NCI-H2227 treated with DMSO at 0.1 percent for 48 hours (cell line): ENCODE measurements at places on chromosomes 3 and 15.

- no peak for DNase-seq
These were observed 129.8 kb downstream of the SLC25A26 start for GRCh38 chr3:66350601-66351000.

- DNase-seq: no peak
These were observed 57.4 kb upstream of the TRAK1 start for GRCh38 chr3:42033741-42034140.

DNA sequence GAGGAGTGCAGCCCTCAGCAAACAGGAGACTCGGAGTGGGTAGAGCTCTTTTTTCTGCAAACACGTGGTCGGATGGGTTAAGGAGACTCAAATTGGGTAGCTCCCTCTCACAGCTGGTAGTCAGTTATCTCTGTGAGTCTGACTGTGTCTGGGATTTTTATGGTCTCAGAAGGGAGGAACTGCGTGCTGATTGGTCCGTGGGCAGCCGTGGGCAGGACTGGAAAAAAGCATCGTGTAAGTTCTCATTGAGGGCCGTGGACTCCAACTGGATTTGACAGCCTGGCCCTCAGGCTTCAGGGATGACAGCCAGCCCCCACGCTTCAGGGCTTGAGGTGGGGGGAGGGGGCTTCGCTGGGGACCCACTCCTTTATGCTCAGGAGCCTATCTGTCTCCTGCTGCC, 463.9 kb downstream of the EPHA3 start:
- DNase-seq: no peak

DNA sequence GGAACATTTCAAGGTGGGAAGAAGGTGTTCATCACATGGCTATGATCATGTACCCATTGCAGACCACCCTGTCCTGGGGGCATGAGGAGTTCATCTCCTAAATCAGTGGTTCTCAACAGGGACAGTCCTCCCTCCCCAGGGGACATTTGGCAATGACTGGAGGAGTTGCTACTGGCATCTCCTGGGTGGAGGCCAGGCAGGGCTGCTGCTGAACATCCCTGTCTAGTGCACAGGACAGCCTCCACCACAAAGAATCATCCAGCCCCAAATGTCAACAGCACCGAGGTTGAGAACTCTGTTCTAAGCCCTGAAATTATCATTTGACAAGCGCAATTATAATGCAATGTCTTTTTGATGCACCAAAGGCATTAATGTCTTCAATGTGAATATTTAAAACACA, 4.4 kb upstream of the DNAJB8 start:
- DNase-seq: no peak

DNA sequence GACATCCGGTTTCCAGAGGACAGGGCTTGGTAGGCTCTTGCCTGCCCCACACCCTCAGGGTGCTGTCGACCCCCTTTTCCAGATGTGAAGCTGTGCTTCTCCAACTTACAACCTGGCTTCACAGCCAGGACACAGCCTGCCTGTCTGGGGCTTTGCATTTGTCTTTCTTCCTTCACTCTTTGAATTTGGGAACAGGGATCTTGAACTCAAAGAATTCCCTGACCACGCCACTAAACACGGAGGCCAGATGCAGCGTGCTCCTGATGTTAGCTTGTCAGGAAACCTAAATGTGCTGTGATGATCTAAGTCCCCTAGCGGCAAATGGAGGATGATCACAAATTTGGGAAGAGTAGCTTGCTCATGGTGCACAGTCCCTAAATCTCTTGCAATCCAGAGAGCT, 244.8 kb upstream of the RGMA start:
- no peak for DNase-seq

DNA sequence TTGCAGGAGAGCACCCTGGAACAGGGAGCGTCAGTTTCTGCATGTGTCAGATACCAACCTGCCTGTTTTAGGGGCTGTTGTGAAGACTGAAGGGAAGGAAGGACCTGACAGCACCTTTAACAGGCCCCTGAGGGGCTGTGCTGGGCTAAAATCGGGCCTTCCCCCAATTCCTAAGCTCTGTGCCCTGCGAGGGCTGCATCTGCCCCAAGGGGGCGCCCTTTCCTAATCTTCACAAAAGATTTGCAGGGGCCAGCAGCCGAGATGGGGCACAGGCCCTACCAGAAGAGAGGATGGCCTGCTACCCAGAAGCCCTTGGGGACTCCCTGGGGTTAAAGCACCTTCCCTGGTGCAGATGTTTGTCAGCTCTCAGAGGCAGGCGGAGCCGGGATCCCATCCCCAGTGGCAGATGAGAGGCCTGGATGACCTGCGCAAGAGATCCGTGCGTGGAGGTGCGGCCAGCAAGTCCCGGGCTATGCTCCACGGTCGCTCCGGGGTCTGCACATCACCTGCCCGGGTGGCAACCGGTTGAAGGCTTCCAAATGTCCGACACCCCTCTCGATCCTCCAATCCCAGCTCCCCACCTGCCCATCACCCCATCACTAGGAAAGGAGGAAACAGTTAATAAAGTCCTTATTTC, 53.6 kb downstream of the RHCG start:
- DNase-seq: peak; percentile 5

DNA sequence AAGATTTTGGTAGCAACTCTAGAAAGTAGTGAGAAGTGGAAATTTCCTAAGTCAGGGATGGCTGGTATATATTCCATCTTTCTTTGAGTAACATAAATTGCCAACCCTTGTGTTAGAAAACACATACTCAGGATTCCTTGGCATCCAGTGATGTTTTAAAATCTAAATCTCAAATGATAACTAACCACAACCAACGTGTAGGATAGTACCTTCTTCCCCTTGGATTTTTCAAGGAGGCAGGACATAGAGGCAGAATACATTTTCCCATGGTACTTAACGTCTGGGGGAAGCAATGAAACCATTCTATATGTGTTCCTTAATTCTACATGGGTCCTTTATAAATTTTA, 93.4 kb downstream of the WDR76 start:
- no peak for DNase-seq

DNA sequence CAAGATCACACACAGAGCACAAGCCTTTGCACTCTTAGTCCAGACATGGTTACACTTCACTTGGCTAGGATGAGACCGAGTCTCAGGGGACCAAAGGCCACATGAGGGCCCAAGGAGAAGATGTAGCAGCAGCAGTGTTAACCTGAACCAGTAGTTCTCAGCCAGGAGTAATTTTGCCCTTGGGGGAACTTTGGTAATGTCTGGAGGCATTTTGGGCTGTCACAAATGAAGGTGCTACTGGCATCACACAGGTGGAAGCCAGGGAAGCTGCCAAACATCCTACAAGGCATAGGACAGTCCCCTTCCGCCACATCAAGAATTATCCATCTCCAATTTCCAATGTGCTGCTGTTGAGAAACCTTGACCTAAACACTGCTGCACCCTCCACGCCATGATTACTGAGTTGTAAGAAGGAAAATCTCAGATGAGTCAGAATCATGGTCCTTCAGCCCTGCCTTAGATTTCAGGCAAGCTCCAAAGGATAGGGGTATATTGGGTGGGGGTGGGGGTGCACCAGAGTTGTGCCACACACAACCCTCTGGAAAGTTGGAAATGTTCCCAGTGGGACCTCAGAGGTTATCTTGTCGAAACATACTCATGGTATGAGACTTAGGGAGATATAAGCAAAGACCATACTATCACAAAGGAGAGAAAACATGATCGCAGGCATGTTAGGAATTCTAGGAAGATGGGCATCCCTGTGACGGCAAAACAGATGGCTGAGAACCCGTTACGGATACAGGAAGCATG, 36.2 kb downstream of the SEMA5B start:
- no peak for DNase-seq

- DNase-seq: no peak
These were observed 28.8 kb upstream of the SYNM start for GRCh38 chr15:99076109-99076508.

DNA sequence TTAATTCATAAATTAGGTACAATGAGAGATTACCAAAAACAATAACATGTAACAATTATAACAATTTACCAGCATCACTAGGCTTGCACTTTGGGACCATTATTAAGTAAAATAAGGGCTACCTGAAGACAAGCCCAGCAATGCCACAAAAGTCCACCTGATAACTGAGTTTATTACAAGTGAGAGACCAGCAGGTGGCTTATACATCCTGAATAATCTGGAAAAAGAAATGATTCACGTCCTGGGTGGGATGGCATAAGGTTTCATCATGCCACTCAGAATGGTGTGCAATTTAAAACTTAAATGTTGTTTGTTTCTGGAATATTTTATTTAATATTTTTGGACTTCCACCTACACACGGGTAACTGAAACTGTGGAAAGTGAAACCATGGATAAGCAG, 1287.1 kb upstream of the GBE1 start:
- DNase-seq: no peak

GRCh38 chr3:134009345-134010000, 20.3 kb downstream of the SLCO2A1 start:
- DNase-seq: no peak

DNA sequence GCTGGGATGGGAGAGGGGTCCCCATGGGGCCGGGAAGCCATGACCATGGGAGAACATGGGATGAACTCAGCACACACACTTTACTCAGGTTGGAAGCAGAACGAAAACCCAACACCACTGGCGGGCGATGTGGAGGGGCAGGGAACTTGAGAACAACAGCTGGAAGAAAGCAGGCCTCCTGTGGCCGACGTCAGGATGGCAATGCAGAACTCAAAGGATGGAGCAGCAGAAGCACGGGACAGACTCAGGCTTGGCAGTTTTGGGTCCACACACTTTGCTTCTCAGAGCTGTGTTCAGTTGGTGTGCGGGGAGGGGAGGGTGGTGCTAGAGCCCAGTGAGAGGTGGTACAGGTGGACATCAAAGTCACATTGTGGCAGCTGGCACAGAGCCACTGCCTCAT, 80.7 kb downstream of the SEC22A start:
- no peak for DNase-seq

- no peak for DNase-seq
These were observed 79.1 kb downstream of the TRPC1 start for GRCh38 chr3:142802891-142803290.

DNA sequence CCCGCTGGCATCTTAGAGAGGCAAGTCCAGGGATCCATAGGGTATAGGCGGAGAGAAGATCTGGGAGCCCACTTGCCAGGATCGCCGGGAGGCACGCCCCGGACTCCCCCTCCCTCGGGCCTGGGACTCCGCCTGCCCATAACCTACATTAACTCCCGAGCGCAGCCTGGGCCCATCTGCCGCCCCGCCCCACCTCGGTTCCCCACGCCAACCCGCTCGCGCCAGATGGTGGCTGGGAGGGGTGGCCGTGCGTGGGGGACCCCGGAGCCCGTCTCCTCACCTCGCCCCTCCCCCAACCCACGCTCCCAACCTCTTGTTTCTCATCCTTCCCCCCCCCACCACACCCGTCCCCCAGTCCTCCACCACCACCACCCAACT, 1.7 kb upstream of the DLL4 start:
- DNase-seq: no peak

DNA sequence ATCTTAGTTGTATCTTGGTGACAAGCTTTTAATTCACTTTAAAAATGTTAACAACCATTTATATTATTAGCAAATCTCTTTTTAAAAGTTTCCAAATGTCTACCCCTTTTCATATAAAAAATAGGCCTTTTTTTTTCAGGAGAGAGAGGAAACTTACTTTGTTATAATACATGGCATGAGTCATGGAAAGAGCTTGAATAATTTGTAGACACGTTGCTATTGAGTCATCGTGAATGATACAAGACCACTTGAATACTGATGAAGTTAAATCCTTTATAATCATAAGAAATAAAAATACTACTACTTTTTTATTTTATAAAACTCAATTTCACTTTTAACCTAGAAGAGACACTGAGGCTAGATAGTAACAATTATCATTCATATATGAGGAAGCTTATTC, 70.3 kb upstream of the BBX start:
- no peak for DNase-seq

- no peak for DNase-seq
These were observed 444.7 kb downstream of the MAGI1 start for GRCh38 chr3:65593780-65594752.

- no peak for DNase-seq
These were observed 87.3 kb upstream of the ROPN1 start for GRCh38 chr3:124078953-124079911.

DNA sequence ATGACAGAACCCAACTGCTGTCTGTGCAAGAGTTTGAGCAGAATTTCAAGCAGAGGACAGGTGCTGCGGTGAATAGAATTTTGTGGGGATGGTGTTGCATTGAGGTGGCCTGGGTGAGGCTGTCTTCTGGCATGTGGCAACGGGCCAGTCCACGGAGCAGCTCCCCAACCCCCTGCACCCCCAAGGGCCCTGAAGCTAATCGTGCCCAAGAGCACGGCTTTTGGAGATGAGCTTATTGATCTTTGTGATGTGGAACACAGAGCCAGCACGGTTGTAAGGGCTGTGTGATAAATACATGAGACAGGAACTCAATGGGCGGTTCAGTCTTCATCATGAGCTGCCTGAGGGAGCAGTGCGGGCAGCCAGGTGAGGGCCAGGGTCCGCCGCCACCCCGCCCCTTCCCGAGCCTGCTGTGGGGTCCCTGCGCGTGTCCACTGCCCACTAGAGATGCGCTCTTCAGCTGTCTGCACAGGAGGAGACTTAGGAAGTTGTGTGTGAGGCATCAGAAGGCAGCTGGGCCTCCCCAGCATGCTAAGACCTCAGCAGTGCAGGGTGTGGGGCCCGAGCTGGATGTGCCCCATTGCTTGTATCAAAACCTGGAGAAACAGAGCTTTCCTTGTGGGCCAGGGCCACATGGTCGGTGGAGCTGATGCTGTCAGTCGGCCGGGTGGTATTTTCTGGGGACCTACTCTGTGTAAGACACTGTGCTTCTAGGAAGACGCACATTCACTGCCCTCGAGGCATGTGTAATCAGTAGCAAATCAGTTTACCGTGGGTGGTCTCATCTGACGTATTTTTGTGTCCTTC, 90.5 kb downstream of the CHRNA7 start:
- no peak for DNase-seq

- DNase-seq: no peak
These were observed 136.3 kb downstream of the EEFSEC start for GRCh38 chr3:128289534-128289933.

DNA sequence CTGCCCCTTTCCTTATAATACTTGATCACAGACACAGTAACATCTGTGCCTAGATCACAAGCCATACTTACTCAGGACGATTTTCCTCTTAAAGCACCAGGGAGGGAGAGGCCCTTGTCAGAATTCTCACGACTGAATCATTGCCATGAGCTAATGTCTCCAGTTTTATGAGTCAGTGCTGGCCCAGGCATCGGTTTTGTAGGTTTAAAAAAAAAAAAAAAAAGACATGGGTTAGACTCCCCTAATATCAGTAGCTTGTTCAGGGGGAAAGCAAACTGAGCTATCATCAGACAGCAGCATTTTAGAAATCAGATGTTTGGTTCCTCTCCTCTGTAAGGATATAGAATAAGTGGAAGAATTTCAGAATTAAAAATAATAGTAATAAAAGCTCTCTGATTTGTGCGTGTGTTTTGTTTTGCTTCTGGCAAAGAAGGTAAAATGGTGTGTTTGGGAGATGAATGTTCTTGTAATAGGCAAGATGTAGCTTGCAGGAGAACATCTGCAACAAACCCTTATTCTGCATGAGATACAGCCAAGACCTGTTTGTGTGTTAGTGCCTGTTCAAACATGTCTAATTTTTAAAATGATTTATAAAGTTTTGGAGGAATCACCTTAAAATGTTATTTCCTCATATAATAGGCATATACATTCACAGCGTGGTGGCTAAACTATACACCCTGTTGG, 193.6 kb downstream of the TP63 start:
- no peak for DNase-seq

GRCh38 chr3:58492494-58492905, 604 bp downstream of the KCTD6 start:
- DNase-seq: no peak

GRCh38 chr3:3194861-3195260, 15.4 kb upstream of the CRBN start:
- no peak for DNase-seq
